ENCODE measurements at places on chromosomes 5 and 9.

GRCh38 chr5:25892211-25892610 is 1146.2 kb downstream of the CDH9 start:
- DNase-seq, result no peak

- DNase-seq, result no peak
Observed at GRCh38 chr5:143877196-143877595, 65.2 kb downstream of the HMHB1 start.

- DNase-seq, result no peak
Observed at GRCh38 chr5:108238936-108239887, 142.7 kb downstream of the FBXL17 start.

DNA sequence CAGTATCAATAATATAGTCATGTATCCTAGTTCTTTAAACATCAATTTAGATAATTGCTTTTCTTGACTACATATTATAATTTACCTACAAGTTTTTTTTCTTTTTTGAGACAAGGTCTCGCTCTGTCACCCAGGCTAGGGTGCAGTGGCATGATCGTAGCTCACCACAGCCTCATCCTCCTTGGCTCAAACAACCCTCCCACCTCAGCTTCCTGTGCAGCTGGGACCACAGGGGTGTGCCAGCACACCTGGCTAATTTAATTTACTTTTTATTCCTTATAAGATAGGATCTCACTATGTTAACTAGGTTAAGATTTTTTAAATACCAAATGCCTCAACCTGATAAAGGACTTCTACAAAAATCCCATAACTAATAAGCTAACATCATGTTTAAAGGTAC is 21.1 kb downstream of the UIMC1 start:
- DNase-seq, result peak; percentile 17

- no peak for DNase-seq
Observed at GRCh38 chr9:124673063-124673462, 98.0 kb downstream of the NR6A1 start.

DNA sequence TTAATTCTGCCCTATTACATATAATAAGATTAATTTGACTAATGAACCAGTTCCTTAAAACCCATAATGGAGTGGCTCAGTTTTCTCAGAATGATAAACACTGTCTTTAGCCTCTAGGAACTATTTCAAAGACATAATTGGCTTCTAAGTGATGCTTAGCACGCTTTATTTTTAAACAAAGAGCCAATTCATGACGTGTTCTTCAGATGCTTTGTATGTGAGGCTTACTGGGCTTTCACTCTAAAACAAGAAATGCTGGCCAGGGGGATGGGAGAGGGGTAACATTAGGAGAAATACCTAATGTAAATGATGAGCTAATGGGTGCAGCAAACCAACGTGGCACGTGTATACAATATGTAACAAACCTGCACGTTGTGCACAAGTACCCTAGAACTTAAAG is 7.6 kb upstream of the SFXN1 start:
- no peak for DNase-seq

GRCh38 chr9:15525958-15526357 is 15.2 kb upstream of the PSIP1 start:
- no peak for DNase-seq

GRCh38 chr5:122947372-122947771 is 89.2 kb downstream of the PPIC start:
- no peak for DNase-seq

- no peak for DNase-seq
Observed at GRCh38 chr9:10059044-10059443, 553.8 kb downstream of the PTPRD start.

- no peak for DNase-seq
Observed at GRCh38 chr9:108838017-108838416, 17.8 kb downstream of the ACTL7B start.

- no peak for DNase-seq
Observed at GRCh38 chr5:59813761-59814536, 79.6 kb downstream of the PDE4D start.

DNA sequence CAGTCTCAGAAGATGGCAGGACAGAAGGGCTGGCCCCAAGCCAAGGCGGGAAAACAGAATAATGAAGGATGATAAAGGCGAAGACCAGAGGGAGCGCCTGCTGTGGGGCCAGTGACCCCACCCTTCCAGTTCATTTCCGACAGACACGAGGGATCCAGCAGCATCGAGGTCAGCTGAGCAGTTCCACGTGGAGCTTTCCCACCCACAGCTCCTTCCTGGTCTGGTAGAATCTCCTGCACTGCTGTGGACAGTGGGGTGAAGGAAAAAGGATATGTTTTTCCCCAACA is 265.9 kb upstream of the VLDLR start:
- no peak for DNase-seq

- DNase-seq, result no peak
Observed at GRCh38 chr9:12194731-12195130, 498.5 kb upstream of the TYRP1 start.

DNA sequence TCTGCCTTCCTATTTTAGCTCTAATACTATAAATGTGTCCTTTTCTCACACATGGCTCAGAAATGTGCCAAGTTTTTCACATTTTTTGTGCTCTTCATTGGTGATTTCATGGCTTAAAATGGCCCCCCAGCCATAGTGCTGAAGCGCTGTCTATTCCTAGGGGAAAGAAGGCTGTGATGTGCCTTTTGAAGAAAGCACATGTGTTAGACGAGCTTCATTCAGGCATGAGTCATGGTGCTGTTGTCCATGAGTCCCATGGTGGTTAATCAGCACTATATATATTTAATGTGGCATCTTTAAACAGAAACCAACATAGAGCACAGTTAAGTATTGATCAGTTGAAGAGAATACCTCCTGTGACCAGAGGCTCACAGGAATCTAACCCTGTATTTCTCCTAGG is 55.8 kb downstream of the PDE8B start:
- no peak for DNase-seq

GRCh38 chr5:112533362-112533761 is 114.3 kb upstream of the EPB41L4A start:
- no peak for DNase-seq
